ENCODE measurements at places on chromosomes 2 and 18.
A peak's percentile ranks its signal among the peaks of the same experiment; 100 is the strongest.

DNA sequence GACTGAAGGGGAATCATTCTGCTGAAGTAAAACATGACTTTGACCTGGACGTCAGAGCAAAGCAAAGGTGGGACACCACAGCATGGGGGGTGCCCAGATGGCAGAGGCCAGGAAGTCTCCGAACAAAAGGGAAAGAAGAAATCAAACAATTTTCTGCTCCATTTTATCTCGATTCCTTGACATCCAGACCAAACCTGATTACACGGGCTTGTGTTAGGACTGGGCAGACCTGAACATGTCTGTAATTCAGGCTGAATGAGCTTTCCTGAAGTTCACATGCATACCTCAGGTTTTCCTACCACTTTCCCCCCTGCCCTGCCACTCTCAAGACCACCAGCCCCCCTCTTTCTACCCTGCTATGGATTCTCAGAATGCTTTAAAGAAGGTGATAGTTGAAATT is 44.8 kb upstream of the MEIS1 start:
- no peak for DNase-seq

DNA sequence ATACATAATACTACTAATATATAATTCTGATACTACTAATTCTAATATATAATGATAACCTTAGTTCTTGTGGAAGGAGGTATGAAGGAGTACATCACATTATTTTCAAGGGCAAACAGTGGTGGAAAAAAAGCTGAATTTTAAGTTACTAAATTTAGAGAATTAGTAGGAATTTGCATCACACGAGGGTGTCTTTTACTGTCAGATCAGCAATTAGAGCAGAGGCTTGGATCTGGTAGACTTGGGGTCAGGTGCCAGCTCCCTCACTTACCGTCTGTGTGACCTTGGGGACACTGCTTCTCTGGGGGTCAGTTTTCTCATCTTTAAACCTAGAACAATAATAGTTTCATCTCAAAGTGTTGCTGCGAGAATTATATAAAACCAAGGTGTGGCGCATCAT is 114.1 kb upstream of the NEDD4L start:
- no peak for DNase-seq

GRCh38 chr2:25966531-25967270 is 15.6 kb downstream of the KIF3C start:
- no peak for DNase-seq

DNA sequence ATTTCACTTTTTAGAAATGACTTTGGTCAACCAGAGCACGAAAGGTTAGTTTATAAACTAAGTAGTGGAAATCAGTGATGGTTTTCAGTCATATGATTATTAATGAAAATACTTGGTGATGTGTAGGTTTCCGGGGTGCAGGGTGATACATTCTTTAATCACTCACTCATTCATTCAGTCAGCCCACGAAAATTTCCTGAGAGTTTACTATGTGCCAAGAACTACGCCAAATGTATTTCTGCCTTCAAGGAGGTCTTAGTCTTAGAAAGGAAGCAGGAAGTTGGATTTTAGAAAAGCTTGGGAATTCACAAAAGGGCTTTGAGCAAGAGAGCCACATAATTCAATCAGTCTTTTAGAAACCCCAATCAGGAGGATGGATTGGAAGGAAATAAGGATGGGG is 543.6 kb downstream of the PLCL1 start:
- DNase-seq: peak; percentile 26

GRCh38 chr2:144146876-144147275 is 373.0 kb downstream of the ZEB2 start:
- no peak for DNase-seq

GRCh38 chr2:241358470-241358869 is 2.4 kb downstream of the FARP2 start:
- DNase-seq: no peak

GRCh38 chr2:127811397-127812321 is 688 bp upstream of the WDR33 start:
- no peak for DNase-seq

DNA sequence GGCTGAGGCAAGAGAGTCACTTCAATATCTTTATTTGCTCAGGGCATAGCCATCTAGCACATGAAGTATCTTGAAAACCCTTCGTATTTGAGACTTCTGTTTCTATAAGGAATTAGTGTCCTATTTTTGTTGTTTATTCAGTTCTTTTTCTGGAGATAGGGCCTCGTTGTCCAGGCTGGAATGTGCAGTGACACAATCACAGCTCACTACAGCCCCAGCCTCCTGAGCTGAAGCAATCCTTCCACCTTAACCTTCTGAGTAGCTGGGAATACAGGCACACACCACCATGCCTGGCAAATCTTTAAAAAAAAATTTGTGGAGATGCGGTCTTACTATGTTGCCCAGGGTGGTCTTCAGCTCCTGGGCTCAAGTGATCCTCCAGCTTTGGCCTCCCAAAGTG is 50.6 kb downstream of the PSMD14 start:
- DNase-seq: no peak

GRCh38 chr18:62631173-62631572 is 84.2 kb upstream of the PHLPP1 start:
- DNase-seq: no peak

DNA sequence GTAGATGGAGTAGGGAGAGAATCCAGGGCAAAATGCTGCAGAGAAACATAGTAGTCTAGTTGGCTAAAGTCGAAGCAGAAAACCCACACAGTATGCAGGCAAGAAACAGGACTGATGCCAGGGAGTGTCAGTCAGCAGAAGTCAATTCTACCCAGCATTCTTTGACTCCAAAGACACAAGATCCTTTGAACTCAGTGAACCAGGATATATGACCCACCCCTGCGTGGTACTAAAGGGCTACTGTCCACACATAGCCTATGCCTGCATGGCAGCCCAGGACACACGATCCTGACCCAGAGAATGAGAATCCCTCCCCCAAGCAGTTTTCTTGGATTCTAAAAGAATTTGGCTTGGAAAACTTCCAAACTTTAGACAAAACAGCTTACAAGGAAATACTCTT is 42.5 kb downstream of the ALK start:
- DNase-seq: no peak

DNA sequence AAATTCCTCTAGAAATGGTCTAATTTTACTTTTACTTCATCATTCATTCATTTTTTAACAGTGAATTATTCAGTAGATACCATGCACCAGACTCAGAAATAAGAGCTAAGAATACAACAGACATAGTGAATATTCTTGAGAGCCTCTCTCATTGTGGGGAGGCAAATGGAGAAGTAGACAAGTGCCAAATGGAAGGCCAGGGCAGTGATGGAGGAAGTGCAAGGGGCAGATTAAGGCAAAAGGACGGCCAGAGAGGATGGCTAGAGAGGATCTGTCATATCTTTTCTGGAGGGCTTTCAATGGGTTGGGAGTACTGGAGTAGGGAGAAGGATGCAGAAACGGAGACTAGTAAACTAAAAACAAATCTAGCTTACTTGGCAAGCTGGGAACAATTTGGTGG is 19.0 kb upstream of the RMDN2 start:
- DNase-seq: no peak

DNA sequence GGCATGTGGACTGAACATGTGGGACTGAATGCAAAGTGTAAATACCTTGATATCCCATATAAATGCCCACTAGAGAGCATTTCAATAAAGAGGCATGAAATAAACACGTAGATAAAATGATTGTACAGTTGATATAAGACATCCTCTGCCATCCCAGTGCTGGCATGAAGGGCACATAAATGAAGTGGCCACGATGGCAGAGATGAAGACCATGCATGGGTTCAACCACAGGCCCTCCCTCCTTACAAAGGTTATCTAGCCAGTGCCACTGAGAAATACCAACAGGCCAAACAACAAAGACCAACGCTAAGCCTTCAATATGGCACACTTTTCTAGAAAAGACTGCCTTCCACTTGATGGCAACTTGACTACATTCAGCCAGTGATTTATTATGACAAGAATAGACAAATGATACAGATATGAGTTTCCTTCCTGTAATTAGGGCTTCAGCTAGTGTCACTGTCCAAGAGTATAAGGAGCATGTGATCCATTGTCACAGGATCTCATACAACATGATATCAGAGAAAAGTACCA is 493.9 kb upstream of the MAP2 start:
- DNase-seq: no peak

DNA sequence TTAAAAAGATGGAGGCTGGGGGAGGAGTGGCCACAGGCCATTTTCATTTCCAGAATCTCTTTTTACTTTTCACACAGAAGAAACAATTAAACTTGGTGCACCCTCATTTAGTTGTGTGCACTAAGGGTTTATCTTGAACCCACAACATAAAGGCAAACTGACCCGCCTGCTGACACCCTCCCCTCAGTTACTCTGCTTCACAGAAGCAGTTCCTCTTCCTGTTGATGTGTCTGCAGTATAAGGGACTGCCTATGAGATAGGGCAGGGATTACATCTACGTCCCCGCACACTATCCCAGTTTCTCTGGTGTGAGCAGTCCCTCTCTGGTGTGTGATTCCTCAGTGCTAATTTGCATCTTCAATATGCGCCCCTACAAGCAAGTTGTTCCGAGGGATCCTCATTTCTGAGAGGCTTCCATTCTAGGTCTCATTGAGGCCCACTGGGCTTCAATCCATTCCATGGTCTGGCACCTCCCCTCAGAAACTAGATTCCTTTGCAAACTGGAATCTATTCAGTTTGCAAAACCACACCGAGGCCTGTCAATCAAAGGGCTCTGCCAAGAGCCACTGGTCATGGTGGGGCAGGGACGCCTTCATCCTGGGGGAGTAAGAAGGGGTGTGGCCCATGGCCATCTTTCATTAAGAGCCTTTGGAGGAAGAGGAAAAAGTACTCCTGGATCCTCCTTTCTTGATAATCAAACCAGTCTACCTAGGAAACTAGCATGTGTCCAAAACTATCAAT is 12.3 kb downstream of the CREG2 start:
- no peak for DNase-seq

- no peak for DNase-seq
Observed at GRCh38 chr2:198077477-198077876, 273.1 kb downstream of the PLCL1 start.

- DNase-seq: no peak
Observed at GRCh38 chr18:23103449-23103848, 31.8 kb upstream of the CABLES1 start.

- DNase-seq: no peak
Observed at GRCh38 chr2:134950886-134951285, 32.3 kb downstream of the CCNT2 start.

- no peak for DNase-seq
Observed at GRCh38 chr2:237568121-237568660, 1.8 kb downstream of the PRLH start.

Measured in fibroblast of skin of left biceps (primary cell).